ENCODE measurements at places on chromosomes 7 and 10. TPM values are rescaled to one million over a fixed set of nuclear protein-coding genes. Genes with fewer than 3 reads are reported as not detected.

DNA sequence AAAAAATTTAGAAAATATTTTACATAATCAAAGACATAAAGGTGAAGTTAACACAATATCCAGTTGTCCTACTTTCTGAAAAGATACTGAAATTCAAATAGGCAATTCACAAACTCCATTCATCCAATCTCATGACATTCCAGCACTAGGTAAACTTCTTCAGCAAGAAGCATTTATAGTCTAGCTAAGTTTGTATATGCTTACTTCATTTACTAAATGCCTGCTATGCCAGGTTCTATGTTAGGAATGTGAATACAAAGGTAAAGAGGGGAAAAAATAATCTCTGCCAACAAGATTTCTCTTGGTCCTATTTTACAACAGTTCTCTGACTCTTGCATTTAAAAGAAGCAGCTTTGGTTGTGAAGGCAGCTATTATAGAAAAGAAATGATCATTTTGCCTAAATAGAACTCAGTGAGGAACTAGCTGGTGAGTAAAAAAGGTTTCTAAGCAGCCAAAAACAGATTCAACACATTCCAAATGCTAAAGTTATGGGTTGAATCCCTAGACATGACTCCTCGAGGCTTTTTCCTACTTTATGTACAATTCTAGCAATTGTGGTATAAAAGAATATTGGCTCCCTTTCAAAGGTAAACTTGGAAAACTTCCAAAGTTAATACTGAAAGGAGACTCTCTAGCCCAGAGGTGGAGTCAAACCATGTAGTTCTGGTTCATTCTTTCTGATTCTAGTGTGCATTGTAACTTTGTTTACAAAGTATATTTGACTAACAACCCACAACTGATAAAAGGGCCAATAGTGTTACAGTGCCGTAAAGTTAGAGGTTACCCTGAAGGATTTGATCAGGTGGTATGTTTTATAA, 30.9 kb upstream of the KLHL7 start:
- no peak overlapping the region for H3K4me3 ChIP-seq
- peaks cover 37% of the 10 kb centered on the region for H3K27me3 ChIP-seq
- H3K36me3 ChIP-seq: no peaks in the 10 kb centered on the region
- no peak overlapping the region for H3K27ac ChIP-seq
- DNase-seq: no peak

PTN gene
- 1.8 TPM for total RNA-seq

GRCh38 chr7:112225006-112225405, 18.5 kb downstream of the ZNF277 start:
- no peaks in the 10 kb centered on the region for H3K27me3 ChIP-seq
- H3K27ac ChIP-seq: no peak overlapping the region
- H3K4me3 ChIP-seq: no peak overlapping the region
- no peaks in the 10 kb centered on the region for H3K36me3 ChIP-seq
- no peaks in the 10 kb centered on the region for H3K4me1 ChIP-seq

GRCh38 chr7:498678-499641, 20.7 kb downstream of the PDGFA start:
- peaks cover 14% of the 10 kb centered on the region for H3K36me3 ChIP-seq
- no peaks in the 10 kb centered on the region for H3K27me3 ChIP-seq
- H3K27ac ChIP-seq: no peak overlapping the region
- peaks cover 4% of the 10 kb centered on the region for H3K4me1 ChIP-seq

DNA sequence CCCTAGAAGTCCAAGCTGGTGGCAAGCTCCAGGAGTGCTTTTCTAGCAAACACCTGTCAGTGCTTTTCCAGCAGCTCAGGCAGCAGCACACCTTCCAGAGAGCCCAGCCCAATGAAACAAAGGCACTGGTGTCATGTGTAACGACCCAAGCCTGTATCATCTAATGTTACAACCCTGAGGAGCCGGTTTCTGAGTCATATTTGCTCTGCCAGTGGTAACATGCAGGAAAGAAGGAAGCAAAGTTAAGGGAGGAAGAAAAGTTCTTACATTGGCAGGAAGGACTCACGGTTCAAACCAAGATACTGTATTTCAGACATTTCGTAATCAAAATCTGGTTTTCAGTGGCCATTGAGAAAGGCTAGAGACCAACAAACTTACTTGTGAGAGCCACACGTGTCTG, at the start of gene ANKRD22:
TSS of gene ANKRD22 (minus strand) at position 139 of the 400 bp plus-strand sequence. CDS start 237 bp downstream, outside the sequence.
- peak within 1 kb of the TSS; percentile 26 for H3K4me3 ChIP-seq
- H3K4me1 ChIP-seq: peaks cover 6% of the 10 kb centered on the region
- DNase-seq: peak; percentile 90
- no peaks in the 10 kb centered on the region for H3K27me3 ChIP-seq

DNA sequence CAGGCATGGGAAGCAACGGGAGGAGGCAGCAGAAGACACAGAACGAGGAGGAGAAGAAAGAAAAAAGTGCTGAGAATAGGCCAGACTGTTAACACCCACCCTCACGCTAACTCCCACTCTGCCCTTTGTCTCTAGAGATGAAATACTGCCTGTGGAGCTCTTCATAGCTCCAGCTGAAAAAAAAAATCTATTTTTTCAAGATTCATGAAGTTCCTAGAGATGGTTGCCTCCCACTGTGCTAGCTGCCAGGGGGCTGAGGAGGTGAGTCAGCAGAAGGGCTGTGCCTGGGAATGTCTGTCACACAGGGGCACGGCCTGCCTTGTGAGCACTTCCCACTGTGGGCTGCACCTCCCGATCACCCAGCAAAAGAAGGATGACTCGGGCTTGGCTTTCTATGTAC, 144.5 kb downstream of the RNF216 start:
- no peaks in the 10 kb centered on the region for H3K36me3 ChIP-seq
- H3K27me3 ChIP-seq: no peaks in the 10 kb centered on the region
- DNase-seq: peak; percentile 52
- H3K4me3 ChIP-seq: no peak overlapping the region
- H3K27ac ChIP-seq: peak overlapping the region; percentile 42

NUTM2E gene
- 0.08 TPM for total RNA-seq

DNA sequence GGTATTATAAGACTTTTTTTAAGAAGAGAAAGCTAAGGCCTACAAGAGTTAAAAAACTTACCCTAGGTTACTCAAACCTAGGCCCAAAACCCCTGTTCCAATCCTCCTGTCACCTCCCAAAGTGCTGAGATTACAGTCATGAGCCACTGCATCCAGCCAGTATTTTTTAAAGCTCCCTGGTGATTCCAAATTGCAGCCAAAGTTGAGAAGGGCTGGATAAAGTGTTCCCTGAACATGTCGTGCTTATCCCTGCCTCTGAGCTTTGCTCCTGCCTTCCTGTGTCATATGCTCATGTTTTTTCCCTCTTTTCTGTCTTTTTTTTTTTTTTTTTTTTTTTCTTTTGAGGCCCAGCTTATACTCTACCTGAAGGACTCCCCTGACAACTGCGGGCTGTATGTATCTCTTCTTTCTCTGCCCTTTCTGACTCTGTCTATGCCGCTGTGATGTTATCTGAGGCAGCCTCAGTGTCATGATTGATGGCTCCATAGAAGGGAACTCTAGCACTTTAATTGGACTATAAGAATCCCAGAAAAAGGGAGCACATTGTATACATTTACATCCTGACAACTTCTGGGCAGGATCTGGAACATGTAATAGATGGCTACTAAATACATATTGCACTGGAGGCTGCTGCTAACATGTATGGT, 8.0 kb downstream of the AKR1B10 start:
- no peak overlapping the region for H3K27ac ChIP-seq
- no peak overlapping the region for H3K4me3 ChIP-seq
- no peaks in the 10 kb centered on the region for H3K27me3 ChIP-seq

SEMA3A gene
- 1.7 TPM for total RNA-seq

DNA sequence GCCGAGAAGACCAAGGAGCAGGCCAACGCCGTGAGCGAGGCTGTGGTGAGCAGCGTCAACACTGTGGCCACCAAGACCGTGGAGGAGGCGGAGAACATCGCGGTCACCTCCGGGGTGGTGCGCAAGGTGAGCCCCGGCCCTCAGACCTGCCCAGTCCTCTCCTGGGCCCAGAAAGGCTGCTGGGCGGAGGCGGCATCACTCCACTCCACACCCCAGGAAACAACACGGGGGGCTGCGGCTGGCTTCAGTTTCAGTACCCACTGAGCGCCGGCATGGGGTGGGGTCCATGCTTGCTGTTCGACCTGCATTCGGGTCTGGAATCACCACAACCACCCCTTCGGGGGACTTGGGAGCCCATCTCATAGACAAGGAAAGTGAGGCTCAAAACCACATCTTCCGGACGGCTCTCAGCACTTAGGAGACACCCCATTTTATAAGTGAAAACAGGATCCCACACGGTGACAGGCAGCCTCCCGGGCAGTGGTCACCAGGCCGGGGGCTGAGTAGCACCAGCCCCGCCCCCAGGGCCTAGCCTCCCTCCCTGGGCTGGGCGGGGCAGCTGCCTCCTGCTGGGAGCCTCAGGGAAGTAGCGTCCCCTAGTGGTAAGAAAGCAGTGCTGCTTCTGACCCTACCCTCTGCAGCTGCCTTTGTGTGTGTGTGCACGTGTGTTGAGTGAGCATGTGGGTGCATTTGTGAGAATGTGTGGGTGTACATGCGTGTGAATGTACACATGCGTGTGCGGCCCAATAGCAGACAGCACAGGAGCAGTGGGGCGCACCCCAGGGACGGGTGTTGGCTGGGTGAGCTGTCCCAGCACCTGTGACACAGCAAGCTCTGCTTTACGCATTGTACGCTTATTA, 1.8 kb downstream of the SNCG start:
- no peak overlapping the region for H3K27ac ChIP-seq
- no peak overlapping the region for H3K4me3 ChIP-seq
- no peaks in the 10 kb centered on the region for H3K4me1 ChIP-seq

- H3K27me3 ChIP-seq: no peaks in the 10 kb centered on the region
- H3K27ac ChIP-seq: no peak overlapping the region
- DNase-seq: no peak
- H3K4me3 ChIP-seq: no peak overlapping the region
These were observed 107.5 kb upstream of the ANLN start for GRCh38 chr7:36281945-36282717.

DNA sequence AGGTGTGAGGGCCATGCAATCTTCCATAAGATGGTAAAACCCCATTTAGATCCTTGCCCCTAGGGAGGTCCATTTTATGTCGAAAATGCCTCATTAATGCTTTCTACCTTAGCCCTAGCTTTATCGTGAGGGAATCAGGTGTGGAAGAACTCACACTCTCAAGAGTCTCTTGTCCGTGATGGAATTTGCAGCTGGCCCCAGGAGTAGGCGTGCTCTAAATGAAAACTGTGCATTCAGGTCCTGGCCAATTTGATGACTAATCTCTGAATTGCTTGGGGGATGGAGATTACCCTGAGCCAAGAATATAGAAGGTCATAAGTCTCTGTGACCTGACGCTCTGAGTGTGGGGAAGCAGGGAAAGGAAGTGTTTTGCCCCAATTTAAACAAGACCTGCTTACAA, 6.6 kb downstream of the C10orf90 start:
- H3K27ac ChIP-seq: no peak overlapping the region
- no peak for DNase-seq
- no peak overlapping the region for H3K4me3 ChIP-seq
- H3K27me3 ChIP-seq: no peaks in the 10 kb centered on the region

FAM237B gene
- total RNA-seq: not detected

- no peak for DNase-seq
- no peaks in the 10 kb centered on the region for H3K4me1 ChIP-seq
- H3K4me3 ChIP-seq: no peak overlapping the region
- H3K27me3 ChIP-seq: no peaks in the 10 kb centered on the region
- H3K36me3 ChIP-seq: no peaks in the 10 kb centered on the region
These were observed 140.2 kb downstream of the PRKG1 start for GRCh38 chr10:51214207-51215196.

- H3K27ac ChIP-seq: no peak overlapping the region
- no peaks in the 10 kb centered on the region for H3K4me1 ChIP-seq
- no peaks in the 10 kb centered on the region for H3K36me3 ChIP-seq
- H3K27me3 ChIP-seq: no peaks in the 10 kb centered on the region
- DNase-seq: no peak
- no peak overlapping the region for H3K4me3 ChIP-seq
These were observed 8.8 kb upstream of the ZCCHC24 start for GRCh38 chr10:79454259-79454658.

RAB19 gene
- total RNA-seq: 22.7 TPM

GRCh38 chr10:454860-455259, 234.6 kb downstream of the DIP2C start:
- DNase-seq: no peak
- H3K4me1 ChIP-seq: no peaks in the 10 kb centered on the region
- H3K4me3 ChIP-seq: no peak overlapping the region

DNA sequence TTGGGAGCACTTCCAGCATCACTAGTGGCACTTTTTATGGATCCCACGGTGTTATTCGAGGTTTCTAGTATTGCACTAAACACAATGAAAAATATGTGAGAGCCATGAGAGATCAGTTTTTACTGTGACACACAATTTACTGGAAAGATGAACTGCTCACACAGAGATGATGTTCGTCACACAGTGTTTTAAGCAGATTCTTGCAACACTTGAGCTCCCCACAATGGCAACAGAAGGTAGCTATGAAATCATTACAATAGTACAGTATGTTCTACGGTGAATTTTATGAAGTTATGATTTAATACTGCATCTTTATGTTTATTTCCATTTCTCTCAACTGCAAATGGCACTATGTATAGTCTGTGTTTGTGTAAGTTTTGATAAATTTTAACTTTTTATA, 27.4 kb upstream of the ENTPD1 start:
- DNase-seq: no peak
- no peaks in the 10 kb centered on the region for H3K4me1 ChIP-seq
- H3K27ac ChIP-seq: no peak overlapping the region

DNA sequence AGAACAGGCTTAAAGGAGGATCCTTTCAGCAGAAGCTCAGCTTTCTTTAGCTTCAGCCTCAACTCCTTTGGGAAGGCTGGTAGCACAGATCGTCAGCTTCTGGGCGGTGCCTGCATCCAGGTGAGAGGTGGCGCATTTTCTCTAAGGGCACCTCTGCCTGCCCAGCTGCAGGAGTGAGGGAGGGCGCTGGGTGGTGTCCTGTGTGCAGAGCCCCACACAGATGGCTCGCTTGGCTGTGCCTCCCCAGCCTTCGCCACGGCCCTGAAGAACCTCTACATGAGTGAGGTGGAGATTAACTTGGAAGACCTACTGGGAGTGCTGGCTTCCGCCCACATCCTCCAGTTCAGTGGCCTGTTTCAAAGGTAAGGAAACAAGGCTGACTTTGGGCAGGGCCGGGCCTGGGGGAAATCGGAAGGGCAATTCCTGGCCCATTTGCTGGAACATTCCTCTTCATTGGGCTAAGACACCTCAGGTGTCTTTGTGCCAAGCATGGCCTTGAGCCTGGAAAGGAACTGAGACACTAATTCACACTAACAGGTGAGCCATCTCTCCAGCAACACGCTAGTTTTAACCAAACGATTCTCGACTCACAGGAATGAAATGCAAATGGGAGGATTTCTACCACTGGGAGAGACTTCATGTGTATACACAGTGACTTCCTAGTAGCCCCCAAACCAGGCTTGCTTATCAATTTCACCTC, 19.9 kb downstream of the BTBD16 start:
- no peak overlapping the region for H3K4me3 ChIP-seq
- H3K27ac ChIP-seq: no peak overlapping the region

ABCB4 gene
- 0.30 TPM for total RNA-seq

DNA sequence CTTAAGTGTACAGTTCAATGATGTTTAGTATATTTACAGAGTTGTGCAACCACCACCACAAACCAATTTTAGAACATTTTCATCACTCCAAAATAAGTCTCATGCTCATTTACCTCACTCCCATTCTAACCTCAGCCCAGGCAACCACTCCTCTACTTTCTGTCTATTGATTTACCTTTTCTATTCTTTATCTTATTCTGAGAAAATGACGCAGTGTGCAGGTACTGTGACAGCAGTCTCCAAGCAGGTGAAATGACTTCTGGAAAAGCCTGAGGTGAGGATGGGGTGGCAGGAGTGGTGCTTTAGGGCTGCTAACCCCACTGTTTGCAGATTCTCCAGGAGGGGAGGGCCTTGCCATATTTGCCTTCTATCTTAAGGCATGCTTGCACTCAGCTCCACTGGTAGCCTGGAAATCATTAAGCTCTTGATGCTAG, 39.5 kb downstream of the GARS1 start:
- H3K4me1 ChIP-seq: no peaks in the 10 kb centered on the region
- H3K27ac ChIP-seq: no peak overlapping the region
- H3K36me3 ChIP-seq: peaks cover 6% of the 10 kb centered on the region
- DNase-seq: no peak
- no peak overlapping the region for H3K4me3 ChIP-seq

OPN4 gene
- not detected for total RNA-seq

All from colonic mucosa (tissue), 4 donors.